Panc1 (cell line): ENCODE measurements at places on chromosomes 6 and 20.

DNA sequence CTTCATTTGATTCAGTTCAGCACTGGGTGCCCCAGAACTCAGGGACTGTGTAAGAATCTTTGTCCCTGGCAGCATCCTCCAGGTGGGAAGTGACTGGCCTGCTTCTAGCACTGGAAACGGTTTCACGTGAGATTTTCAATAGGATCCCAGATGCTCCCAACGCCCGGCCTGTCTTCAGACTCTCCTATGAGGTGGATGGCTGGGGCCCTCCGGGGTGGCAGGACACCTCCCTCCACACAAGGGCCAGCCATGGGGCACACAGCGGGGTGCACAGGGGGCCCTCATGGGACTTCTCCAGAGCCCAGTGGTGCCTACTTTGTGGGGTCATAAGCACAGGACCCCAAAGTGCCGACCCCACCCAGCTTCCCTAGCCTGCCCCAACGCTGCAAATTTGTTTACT is 72.8 kb downstream of the SMOC2 start:
- DNase-seq: no peak

- DNase-seq: no peak
Measured at GRCh38 chr20:16601047-16601446, 27.8 kb upstream of the KIF16B start.

DNA sequence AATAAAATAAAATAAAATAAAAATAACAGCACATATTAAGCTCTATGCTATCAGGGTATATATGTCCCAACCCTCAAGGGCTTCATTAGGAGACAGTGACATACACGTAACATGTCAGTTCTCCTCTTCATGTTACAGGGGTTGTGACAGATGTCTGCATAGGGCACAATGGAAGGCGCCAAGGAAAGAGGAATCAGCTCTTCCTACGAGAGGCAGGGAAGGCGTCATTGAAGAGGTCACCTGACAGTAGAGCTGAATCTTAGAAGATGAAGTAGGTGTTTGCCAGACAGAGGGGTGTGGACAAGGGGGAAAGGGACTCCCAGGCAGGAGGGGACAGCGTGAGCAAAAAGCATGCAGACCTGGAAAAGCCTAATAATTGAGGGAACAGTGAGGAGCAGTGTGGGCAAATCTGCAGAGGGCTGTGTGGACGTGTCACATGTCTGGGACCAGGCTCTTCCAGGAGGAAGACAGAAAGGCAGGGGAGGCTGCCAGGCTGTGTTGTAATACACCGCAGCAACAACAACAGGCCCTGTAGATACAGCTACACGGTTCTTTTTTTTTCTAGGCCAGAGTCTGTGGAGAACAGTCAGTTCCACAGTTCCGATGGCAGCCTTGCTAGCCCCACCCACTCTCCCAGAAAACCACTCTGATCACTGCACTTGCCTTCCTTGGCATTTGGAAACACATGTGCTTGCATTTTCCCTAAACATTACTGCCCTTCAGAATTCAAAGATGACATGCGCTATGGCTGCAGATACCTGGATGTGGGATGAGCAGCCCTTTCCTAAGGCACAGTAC is 2.5 kb upstream of the FKBP5 start:
- no peak for DNase-seq

- DNase-seq: no peak
Measured at GRCh38 chr6:31351033-31351380, 6.0 kb downstream of the HLA-B start.

DNA sequence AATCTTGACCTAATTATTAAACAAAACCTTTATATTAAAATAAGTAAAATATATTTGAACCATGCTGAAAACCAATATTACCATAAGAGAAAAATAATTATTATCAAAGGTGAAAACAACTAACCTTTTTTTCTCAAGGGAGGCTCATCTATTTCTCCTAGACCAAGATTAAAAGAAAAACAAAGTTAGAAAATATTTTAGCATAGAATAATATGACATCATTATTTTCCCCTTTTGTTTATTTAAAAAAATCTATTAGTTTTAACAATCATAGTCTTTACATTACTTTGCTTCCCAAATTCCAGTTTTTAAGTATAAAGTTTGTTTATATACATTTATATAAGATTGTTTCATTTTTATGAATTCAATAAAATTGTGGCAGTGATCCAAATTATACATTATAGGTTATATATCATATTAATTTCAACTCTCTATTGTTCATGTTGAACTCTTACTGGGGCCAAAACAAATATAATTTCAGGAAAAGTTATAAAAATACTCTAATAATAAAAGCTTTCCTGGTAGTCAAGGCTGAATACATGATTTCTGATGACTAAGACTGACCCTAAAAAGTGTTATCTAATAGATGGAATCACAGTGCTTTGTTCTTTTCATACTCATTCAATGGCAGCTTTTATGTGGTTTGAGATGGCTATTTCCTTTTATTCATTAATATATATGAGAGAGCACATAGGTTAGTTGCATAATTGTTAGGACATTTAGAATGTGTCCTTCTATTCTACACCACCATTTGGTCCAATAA is 89.4 kb downstream of the TRDN start:
- no peak for DNase-seq

DNA sequence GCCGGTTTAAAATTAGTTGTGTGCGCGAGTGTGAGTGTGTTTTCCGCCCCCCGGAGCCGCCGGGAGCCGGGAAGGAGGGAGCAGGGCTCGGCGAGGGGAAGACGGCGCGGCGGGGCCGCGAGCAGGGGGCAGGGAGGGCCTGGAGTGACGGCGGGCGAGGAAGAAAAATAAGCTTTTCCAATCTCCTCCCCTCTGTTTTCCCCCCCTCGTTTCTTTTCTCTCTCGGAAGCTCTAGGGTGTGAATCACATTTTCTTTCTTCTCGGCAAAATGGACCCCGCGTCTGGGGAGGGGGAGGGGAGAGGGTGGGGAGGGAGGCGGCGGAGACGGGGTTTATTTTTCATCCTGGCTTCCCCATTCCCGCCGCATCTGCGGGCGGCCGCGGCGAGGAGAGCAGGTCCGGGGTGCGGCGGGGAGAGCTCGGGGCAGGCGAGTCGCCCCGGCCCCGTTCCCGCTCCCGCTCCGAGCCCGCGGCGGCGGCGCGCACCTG is 881 bp downstream of the BICRAL start:
- DNase-seq: no peak

DNA sequence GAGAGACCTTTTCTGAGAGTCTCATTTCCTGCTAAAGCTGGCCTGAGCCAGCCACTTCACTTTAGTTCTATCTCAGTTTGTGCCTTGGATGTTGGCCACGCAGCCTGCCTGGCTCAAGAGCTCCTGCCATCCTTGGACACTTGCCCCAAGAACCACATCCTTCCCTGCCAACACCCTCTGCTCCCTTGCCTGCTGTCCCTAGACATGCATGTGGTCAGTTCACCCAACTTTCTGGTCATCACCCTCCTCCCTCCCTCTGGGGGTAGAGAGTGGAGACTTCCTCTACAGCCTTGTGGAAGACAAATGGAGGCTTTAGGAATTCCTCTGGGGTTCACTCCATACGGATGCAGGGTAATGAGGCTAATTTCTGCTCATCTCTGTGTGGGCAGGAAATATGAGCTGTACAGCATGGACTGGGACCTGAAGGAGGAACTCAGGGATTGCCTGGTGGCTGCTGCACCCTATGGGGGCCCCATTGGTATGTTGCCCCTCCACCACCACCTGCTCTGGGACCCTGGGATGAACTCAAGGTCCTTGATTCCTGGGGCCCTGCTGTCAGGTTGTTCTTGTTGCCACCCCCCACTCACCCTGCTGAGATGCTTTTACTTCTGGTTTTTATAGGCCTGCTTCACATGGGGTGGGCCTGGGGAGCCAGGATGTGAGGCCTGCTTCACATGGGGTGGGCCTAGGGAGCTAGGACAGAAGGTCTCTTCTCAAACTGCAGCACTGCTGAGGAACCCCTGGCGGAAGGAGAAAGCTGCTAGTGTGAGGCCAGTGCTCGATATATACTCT is 13.8 kb upstream of the PTPRA start:
- DNase-seq: no peak

GRCh38 chr6:40912158-40912946 is 126.7 kb downstream of the UNC5CL start:
- peak; percentile 32 for DNase-seq

DNA sequence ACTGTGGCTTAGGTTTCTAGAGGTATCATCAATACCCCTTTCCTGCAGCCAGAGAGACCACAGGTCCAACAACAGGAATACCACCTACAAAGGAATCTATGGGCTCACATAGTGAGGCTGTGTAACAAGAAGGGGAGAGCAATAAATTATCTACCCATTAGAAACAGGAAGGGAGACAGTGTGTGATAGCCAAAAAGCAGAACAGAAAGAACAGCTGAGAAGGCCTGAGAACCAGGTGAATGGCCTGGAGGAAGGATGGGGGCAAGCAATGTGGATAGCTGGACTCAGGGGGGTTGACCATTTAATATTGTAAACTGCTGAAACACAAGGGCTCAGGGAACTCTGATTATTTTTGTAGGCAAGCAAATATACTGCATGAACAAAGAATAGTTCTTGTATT is 628.2 kb downstream of the COL12A1 start:
- no peak for DNase-seq

- DNase-seq: no peak
Measured at GRCh38 chr6:101486124-101486523, 92.6 kb downstream of the GRIK2 start.

GRCh38 chr6:90650041-90650940 is 63.4 kb upstream of the MAP3K7 start:
- DNase-seq: no peak

DNA sequence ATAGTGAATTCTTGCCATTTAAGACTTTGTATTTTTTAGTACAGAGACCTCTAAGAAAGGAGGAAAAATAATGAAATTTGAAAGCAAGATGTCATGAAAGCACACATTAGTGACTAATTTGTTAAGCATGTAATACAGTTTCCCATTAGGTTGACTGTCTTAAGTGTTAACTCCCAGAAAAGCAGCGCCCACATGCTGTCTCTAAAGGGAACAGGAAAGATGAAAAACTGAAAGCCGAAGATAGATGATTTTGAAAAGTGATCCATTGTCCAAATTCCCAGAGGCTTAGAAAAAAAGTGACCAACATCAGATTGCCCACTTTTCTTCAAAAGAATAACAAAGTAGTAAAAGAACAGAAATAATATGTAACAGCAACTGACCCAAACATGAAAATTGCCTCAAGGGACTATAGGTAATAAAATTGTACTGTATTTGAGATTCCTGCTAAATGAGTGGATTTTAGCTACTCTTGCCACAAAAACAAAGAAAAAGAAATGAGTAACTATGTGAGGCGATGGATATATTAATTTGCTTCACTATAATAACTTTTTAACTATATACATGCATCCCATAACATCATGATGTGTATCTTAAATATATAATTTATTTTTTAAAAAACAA is 83.2 kb upstream of the OGFRL1 start:
- no peak for DNase-seq

GRCh38 chr6:167214206-167214605 is 56.4 kb upstream of the GPR31 start:
- no peak for DNase-seq

- no peak for DNase-seq
Measured at GRCh38 chr6:88368071-88368787, 202.1 kb upstream of the CNR1 start.
